ENCODE measurements at places on chromosomes 12 and 14. TPM values are rescaled to one million over a fixed set of nuclear protein-coding genes. Genes with fewer than 3 reads are reported as not detected.

DNA sequence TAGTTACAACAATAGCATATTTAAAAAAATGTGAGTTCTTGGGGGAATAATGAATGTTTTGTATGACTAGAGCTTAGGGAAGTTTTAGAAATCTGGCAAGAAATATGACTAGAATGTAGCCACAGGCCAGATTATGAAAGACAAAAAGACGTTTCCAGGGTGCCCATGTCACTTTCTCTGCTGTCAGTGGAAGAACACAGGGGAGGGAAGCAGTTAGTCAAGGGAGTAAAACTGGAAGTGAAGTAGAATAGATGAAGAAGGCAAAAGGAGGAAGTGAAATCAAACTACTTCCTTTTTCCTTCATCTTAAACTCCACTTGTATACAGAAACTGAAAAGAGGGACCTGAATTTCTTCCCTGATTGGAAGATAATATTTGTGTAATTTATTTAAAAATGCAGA lies 81.2 kb upstream of the ATP2B1 start:
- DNase-seq = no peak

DNA sequence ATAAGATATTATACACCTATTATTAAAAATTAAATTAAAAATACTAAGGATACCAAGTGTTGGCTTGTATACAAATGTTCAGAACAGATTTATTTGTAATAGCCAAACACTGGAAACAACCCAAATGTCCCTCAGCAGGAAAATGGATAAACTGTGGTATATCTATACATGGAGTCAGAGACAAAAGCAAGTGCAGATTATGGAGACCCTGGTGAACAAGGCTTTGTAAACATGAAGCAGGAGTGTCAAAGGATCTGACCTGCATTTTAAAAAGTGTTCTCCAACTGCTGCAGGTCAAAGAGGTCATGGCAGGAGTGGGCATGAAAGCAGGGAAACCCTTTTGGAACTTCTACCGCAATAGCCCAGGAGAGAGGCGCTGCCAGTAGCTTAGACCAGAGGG lies 181.6 kb downstream of the STXBP6 start:
- no peak for DNase-seq

GRCh38 chr12:32002848-32003493 lies 43.8 kb downstream of the RESF1 start:
- DNase-seq = no peak

DNA sequence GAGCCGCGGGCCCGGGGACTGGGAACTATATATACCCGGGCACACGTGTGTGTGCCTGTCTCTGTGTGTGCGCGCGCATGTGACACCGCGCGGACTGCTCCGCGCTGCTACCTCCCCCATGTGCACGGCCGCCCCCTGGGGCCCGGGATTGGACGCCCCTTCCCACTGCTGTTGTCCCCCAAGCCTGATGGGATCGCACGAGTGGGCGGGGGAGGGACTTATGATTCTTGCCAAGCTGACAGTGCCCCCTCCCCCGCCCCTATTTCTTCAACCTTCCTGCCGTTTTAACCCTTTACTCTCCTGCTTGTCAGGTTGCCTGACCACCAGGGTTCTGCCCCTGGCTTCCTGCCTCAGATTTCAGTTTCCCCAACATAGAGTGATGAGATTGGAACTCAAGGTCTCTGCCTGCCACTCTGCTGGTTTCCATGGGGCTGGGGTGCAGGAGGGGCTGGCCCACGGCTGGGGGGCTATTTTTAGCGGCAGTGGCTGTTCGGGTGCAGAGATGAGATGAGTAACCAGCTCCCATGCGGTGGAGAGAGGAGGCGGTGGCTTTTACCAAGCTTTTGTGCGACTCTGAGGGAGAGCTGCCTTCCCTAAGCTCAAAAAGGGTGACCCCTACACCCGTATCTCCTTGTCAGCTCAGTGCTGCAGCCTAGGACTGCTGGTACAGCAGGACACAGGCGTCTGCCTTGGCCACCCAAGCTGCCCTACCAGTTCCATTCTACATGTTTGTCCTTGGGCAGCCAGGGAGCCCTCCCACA lies at the start of gene DDN:
Gene DDN (minus strand): TSS at position 5 of the 761 bp plus-strand sequence. CDS start 88 bp downstream, outside the sequence.
- DNase-seq = no peak

DNA sequence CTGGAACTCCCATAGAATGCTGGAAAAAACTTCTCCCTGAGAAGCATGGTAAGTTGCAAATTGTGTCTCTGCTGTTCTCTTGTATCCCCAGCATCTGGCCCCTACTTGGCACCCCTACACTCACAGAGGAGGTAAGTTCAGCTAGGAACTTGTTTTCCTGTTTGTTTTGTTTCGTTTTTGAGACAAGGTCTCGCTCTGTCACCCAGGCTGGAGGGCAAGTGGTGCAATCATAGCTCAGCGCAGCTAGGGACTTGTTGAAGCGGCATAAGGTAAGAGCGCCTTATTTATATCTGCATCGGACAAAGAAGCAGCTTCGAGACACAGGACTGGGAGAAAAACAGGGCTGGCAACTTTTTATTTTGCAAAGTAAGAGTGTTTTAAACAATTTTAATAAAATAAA lies 18.5 kb upstream of the ANO2 start:
- no peak for DNase-seq

- no peak for DNase-seq
Measured at GRCh38 chr14:102479777-102480176, 29.8 kb downstream of the ANKRD9 start.

DNA sequence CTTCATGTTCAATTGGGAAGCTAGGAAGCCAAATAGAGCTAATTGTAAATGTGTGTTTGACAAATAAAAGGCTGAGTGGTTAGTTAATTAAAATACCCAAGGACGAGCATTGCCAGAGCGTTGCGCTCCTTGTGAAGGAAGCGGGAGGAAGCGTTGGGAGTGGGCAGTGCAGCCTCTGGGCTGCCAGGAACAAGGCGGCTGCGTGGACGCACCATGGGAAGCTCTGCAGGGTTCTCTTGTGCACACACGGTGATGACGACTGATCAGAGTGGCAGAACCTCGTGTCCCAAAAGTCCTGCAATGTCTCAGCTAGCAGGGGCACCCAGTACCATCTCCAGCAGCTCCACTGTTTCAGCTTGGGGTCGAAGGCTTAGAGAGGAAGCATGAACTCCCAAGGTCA lies 546.6 kb upstream of the TMEM132C start:
- DNase-seq = no peak

GRCh38 chr12:68963856-68964745 lies 31.1 kb upstream of the CPM start:
- no peak for DNase-seq

GRCh38 chr14:54782751-54783659 lies 119.6 kb downstream of the GCH1 start:
- no peak for DNase-seq

- no peak for DNase-seq
Measured at GRCh38 chr12:103901518-103902173, 28.6 kb upstream of the HSP90B1 start.

DNA sequence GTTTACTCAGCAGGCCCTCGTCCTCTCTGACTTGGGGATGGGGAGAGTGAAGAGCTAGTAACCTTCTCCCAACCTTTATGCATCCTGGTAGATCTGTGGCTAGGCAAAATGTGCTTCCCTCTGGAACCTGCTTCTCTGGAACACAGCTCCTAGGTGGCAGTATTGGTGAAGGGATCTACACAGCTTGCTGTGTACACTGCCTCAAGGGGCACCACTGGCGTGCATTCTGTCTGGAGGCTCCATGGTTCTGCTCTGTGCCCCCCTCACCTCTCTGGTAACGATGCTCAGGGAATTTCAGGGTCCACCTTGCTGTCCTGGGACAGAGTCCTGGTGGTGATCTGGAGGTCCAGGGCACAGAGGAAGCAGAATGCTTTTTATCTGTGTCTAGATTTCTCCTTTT lies 43.5 kb upstream of the KCNA5 start:
- DNase-seq = no peak

- DNase-seq = no peak
Measured at GRCh38 chr14:84202486-84202885, 1327.5 kb upstream of the FLRT2 start.

GRCh38 chr12:75657831-75658230 lies 146.4 kb upstream of the KRR1 start:
- DNase-seq = no peak

The DENR gene
- 26.5 TPM for total RNA-seq

The AMN1 gene
- 6.8 TPM for total RNA-seq

The HOXC11 gene
- total RNA-seq = not detected
